ENCODE measurements at places on chromosomes 16 and 17.
A peak's percentile ranks its signal among the peaks of the same experiment; 100 is the strongest.

- H3K4me3 ChIP-seq = no peak overlapping the region
- H3K27ac ChIP-seq = no peak overlapping the region
- H3K27me3 ChIP-seq = no peaks in the 10 kb centered on the region
Measured at GRCh38 chr17:2978116-2978515, 85.3 kb downstream of the OR1D5 start.

GRCh38 chr16:68230176-68230571 is 5.8 kb downstream of the ESRP2 start:
- no peaks in the 10 kb centered on the region for H3K27me3 ChIP-seq
- DNase-seq = no peak
- H3K27ac ChIP-seq = peak overlapping the region; percentile 24
- H3K4me3 ChIP-seq = no peak overlapping the region

DNA sequence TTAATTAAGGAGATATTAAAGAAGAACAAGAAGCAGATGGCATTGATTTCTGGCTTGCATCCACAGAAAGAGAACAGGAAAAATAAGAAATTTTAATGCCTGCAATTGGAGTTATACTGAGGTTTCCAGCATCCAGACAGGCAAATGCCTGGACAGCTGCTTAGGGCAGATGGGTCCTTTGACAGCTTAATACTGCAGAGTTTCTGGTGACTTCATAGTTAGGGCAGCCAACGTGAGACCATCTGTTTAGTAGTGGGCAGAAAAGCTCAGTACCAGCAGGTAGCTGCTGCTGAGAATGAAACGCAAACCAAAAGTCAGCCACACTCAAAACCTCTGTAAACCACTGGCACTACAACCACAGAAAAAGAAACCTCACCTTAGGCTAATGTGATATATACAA is 109.8 kb downstream of the CDK5R1 start:
- H3K27ac ChIP-seq = no peak overlapping the region
- no peaks in the 10 kb centered on the region for H3K36me3 ChIP-seq
- no peaks in the 10 kb centered on the region for H3K4me1 ChIP-seq

DNA sequence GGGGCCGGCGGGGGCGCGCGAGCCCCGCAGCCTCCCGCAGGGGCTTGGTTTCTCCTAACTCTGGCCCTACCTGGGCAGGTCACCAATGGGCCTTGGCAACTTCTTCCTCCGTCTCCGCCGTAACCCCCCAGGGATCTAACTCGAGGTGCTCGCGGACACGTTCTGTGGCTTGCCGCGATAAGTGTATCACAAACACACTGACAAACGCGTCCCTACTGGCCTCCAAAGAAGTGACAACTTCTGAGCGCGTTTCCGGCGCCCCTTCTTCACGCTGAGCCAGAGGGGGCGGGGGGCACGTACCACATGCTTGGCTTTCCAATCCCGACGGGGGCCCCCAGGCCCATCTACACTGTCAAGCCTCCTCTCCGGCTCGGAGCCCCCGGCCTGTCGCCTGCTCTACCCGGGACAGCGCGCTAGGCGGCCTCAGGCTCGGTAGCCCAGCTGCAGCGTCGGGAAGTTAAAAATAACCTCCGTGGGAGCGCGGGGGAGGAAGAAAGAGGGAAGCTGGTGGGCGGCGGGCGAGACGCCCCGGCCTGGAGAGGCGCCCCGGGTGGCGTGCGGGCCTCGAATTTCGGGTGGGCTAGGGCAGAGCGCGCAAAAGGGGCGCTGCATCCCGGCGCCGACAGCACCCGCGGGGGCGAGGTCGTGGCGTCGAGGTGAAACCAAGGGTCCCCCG is 725 bp upstream of the SPHK1 start:
- peak; percentile 69 for DNase-seq
- H3K36me3 ChIP-seq = no peaks in the 10 kb centered on the region
- H3K27me3 ChIP-seq = peaks cover 15% of the 10 kb centered on the region
- no peak overlapping the region for H3K27ac ChIP-seq
- H3K4me1 ChIP-seq = peaks cover 35% of the 10 kb centered on the region

DNA sequence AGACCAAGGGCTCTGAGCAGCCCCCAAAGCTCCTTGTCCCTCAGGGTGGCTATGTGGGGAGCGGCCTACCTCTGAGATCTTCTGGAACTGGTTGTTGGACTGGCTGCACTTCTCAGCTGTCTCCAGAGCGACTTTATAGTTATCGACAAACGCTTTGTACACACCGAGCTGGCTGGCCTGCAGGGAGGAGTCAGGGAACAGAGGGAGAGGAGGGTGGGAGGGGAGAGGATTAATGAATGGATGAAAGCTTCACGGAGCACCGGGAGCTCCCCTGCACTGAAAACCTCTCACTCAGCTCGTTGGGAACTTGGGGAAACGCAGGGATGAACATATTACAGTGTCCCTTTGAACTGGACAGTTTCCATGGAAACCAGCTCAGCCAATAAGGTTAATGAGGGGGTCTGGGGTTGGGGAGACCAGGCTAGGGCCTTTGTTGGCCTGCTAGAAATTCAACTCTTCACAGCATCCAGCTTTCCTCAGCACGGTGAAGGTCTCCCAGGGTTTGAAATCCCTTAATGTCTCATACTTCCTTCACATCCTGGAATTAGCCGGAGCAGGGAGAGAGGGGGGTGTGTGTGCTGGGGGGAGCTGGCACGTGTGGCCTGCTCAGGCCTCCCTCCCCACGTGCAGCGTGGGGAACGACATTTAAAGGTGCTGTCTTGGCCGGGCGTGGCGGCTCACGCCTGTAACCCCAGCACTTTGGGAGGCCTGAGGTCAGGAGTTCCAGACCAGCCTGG is 86.7 kb downstream of the TIMM22 start:
- no peaks in the 10 kb centered on the region for H3K36me3 ChIP-seq
- H3K27ac ChIP-seq = no peak overlapping the region
- peaks cover 18% of the 10 kb centered on the region for H3K4me1 ChIP-seq
- H3K4me3 ChIP-seq = no peak overlapping the region
- no peaks in the 10 kb centered on the region for H3K27me3 ChIP-seq
- no peak for DNase-seq

DNA sequence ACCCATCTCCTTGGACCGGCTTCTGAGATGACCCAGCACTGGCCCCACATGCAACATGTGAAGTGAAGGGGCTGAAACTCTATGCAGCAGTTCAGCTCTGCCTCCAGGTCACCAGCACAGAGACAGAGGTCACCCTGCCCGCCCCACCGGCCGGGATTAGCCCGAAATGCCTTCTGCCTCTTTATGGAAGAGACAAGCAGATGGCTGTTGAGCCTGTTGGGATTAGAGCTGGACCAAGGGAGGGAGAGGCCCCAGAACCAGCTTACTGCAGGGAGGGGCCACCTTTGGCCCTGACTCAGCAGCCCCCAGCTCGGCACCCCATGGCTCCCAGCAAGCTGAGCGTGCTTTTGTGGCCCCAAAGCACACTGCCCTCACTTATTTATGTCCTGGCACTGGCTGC is 5.7 kb downstream of the AIPL1 start:
- no peak for DNase-seq
- no peak overlapping the region for H3K27ac ChIP-seq
- no peak overlapping the region for H3K4me3 ChIP-seq
- H3K4me1 ChIP-seq = no peaks in the 10 kb centered on the region
- no peaks in the 10 kb centered on the region for H3K27me3 ChIP-seq

- no peak for DNase-seq
- peaks cover 2% of the 10 kb centered on the region for H3K27me3 ChIP-seq
- H3K4me1 ChIP-seq = peaks cover 59% of the 10 kb centered on the region
- no peaks in the 10 kb centered on the region for H3K36me3 ChIP-seq
- no peak overlapping the region for H3K27ac ChIP-seq
Measured at GRCh38 chr17:50261051-50261915, 13.0 kb upstream of the TMEM92 start.

DNA sequence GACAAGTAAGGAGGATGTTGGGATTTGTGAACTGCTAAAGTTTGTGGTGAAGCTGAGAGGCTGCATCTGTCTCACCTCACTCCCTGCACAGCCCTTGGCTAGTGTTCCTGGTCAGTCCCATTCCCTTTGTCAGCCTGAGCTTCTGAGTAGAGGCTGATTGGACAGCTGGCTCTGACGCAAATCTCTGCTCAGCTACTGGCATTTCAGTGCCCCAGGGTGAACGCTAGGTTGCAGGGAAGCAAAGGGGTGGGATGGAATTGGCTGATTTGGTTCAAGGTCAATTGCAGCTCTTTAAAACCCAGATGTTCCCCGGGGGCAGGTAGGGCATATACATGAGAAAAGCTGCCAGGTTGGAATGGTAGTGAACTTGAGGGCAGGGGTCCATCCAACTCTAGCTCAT is 23.1 kb upstream of the CNOT1 start:
- peaks cover 5% of the 10 kb centered on the region for H3K4me1 ChIP-seq
- no peak for DNase-seq
- H3K27ac ChIP-seq = no peak overlapping the region
- no peaks in the 10 kb centered on the region for H3K36me3 ChIP-seq
- no peaks in the 10 kb centered on the region for H3K27me3 ChIP-seq
- H3K4me3 ChIP-seq = no peak overlapping the region

Measured in hepatocyte (in vitro differentiated cells).